Transverse colon (tissue), 4 donors: ENCODE measurements at places on chromosomes 6 and 20. TPM values are rescaled to one million over a fixed set of nuclear protein-coding genes. Genes with fewer than 3 reads are reported as not detected.
A peak's percentile ranks its signal among the peaks of the same experiment; 100 is the strongest.

Gene SLC44A4
- 149 TPM for total RNA-seq

- DNase-seq: no peak
Observed at GRCh38 chr6:30041821-30042220, 19.2 kb upstream of the POLR1H start.

DNA sequence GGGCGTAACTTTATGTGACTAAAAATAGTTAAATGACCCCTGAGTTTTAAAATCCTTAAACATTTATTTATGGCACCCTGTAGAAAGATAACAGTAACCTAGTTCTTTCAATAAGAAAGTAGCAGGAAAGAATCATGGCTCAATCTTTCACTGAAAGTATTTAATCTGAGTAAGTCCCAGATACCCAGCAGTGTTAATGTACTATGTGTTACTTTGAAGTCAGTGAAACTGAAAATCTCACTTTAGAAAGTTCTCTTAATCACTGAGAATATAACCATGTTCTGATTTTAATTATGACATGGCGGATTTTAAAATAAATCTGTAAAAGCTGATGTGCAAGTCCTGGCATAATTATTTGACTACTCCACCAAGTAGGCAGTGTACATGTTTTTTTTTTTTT is 8.1 kb upstream of the HEY2 start:
- DNase-seq: no peak

GRCh38 chr6:21589352-21590345 is 3.9 kb upstream of the SOX4 start:
- peak; percentile 91 for DNase-seq

DNA sequence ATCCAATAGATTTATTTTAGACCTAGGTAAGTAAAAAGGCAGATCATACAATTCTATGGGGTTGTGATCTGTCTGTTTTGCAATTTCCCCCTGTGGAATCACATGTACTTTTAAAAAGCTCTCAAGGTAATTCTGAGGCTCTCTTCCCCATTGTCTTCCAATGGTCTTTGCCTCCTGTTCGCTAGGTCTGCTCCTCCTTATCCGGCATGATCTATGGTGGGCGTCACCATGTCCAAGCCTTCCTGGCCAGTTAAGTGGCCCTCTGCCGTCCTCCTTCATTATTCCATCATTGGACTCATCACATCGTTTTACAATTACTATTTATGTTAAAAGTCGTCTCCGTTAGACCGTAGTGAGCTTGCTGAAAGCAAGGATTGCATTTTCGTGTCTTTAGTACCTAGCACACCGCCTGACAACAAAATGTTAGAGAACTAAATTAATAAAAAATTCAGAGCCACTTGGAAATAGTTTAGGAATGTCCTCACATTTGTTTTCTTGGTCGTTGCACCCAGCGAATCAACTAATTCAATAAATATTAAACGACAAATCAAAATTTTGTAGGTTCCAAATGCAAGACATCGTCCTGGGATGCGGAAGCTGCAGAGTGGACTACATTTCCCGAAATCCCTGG is 2.2 kb upstream of the STXBP5 start:
- peak; percentile 21 for DNase-seq

Gene ARMH2
- total RNA-seq: not detected
